Activated T-helper 17 cell treated with anti-CD3 and anti-CD28 coated beads, Interleukin-2, amount 50 U/mL, for 72 hours (primary cell): ENCODE measurements at places on chromosomes 4 and X.
A peak's percentile ranks its signal among the peaks of the same experiment; 100 is the strongest.

DNA sequence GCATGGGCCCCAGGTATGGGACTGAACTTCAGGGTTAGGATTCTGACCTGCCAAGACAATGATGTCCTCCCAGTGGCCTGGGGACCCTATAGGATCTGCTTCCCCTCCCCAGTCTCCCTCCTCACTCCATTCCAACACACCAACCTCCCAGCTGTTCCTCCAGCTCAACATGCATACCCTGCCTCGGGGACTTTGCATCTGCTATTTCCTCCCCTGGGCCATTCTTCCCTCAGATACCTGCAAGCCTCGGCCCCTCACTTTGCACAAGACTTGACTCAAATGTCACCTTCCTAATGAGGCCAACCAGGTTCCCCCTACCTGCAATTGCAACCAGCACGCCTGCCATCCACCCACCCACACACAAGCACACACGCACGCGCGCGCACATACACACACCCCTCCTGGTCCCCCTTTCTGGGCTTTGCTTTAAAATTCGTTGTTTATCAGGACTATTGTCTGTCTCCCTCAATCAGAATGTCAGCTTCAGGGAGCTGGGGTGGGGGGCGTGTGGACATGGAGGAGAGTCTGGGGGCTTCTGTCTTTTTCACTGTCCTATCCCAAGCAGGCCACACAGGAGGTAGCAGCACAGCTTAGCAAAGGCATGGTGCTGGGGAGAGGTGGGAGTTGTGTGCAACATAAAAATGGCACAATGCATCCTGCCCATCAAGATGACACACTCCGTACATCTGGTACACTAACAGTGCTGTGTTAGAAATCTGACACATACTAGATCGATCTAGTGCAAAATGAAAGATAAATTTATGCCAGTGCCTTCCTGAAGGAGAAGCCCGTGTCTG, 20.6 kb upstream of the PPP2R2C start:
- ATAC-seq, result no peak

DNA sequence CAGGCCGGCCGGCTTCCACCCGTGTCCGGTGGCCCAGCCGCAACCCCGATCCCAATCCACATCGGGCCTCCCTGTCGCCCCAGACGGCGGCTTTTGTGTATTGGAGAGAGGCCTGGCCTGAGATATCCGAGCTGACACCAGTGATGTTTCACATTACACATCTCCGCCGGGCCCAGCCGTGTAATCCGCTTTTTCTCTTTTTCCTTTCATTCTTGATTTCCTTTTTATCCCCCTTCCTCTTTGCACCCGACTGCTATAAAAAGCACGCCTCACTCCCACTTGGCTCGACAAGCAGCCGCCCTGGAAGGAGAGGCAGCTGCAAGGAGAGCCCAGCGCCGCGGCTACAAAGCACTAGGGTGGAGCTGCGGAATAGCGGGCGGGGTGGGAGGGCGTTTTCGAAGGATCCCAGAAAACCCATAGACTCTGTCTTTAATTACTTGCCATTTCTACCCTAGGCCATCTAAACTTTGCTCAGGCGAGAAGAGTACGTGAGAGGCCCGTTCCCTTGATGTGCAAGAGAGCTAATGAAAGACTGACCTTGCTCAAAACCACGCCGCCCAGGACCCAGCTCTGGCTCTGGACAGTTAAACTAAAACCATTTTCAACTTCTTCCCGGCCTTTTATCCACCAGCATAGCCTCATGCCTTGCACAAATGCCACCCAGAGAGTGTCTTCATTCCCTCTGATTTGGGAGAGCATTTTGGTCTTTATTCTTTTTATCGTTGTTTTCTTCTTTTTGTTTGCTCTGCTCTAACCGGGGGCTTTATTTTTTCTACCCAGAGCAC, 3.2 kb downstream of the PITX2 start:
- ATAC-seq, result no peak

GRCh38 chr4:74590476-74590875, 145.5 kb downstream of the AREG start:
- no peak for ATAC-seq

DNA sequence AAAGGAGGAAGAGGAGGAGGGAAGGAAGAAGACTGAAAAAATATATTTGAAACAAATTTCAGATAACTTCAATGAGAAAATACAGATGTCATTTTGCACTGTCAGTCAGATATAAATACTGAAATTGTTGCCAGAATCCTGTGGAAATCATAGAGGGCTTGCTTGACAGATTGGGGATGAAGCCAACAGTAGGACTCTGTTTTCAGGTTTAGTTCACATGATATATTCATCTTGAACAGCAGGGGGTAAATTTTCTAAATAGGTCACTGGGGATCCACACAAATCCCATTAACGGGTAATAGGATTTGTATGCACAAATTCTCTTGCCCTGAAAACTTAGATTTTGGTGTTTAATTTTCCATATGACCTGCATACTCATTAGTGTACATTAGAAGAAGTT, 103.3 kb upstream of the PCDH18 start:
- no peak for ATAC-seq

DNA sequence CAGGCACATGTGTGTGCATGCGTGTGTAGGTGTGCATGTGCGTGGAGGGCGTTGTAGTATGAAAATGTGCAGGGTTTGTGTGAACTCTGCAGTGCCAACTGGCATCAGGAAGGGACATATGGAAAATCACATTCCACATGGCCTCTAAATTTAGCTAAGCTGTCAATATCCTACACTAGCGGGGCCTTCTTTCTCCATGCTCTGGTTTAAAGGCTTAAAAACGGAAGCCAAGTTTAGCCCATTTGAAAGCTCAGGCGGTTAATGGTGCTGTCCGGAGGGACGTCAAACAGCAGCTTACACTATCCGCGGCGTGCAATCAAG, 144.1 kb upstream of the NOCT start:
- ATAC-seq, result no peak

DNA sequence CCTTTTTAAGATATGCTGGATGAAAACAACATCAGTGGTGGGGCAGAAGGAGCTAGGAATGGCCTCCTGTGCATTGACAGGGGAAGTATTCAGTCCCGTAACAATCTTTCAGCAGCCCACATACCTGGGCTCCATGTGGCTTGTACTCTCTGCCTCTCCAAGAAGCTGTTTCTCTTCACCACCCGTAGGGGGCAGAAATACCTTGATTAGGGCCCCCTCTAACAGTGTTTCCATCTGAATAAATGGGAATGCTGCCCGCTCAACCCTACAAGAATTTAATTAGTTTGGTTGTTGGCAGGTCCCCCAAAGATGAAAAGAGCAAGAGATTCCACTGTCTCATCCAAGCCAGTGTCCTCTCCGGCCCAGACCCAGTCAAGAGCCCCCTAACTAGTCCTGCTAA, 155.2 kb downstream of the SMIM20 start:
- peak; percentile 32 for ATAC-seq

DNA sequence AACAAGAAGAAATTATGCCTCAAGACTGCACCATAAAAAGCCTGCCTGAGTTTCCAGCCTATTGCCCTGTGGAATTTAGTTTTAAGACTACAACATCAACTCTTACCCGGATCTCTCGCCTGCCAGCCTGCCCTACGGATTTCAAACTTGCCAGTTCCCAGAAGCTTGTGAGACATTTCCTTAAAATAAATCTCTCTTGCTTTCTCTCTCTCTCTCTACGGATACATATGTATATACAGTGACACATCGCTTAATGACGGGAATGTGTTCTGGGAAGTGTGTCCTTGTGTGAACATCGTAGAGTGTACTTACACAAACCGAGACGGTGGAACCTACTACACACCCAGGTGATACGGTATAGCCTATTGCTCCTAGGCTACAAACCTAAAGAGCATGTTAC, 79.5 kb downstream of the CLNK start:
- ATAC-seq, result no peak
